Naive B cell (primary cell): ENCODE measurements at places on chromosomes 3 and 15.

- no peak for DNase-seq
Measured at GRCh38 chr3:20280257-20280656, 94.3 kb upstream of the SGO1 start.

- peak; percentile 63 for DNase-seq
Measured at GRCh38 chr3:125055913-125056745, at the start of gene HEG1. Gene HEG1 (minus strand): TSS chr3:125055997. CDS start chr3:125055890, 107 bp downstream.

DNA sequence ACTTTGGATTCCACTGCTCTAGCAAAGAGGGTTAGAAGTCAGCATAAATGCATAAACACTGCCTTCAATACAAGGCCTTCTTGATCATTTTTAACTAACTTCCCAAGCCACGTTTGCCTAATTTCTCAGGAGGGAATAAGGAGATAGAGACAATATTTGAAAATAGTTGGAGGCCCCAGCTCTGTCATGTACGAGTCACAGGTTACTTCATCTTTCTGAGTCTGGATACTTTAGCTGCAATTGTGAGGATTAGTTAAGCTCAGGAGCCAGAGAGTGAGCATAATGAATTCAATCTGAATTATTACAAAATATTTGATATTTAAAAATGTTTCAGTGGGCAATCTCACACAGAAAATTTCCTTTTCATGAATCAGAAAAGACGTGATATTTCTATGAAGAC, 298.9 kb downstream of the SHOX2 start:
- no peak for DNase-seq

DNA sequence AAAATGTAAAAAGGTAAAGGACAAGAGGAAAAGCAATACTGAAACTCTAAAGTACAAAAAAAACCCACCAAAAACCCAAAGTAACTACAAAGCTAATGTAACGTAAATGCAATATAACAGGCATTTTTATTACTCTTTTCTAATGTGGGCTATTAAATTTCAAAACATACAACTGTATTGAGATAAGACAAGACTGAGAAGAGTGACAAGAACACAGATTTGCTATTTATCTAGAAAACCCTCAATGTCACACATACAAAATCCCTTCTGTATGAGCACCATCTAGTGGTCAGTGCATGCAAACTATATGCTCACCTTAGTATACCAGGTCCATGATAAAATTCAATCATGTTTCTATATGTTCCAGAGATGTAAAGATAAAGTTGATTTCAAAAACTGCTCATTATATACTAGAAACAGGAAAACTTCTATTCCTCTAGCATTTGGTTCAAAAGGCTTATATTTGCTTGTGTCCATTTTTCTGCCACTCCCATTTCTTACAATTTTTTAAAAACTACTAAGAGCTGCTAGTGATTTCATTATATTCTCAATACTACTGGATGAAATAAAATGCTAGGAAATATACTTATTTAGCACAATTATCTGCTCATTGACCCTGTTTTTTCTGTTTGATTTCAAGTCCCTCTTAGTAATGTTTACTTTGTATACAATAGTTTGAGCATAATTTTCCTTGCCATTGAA, 111.4 kb downstream of the DLG1 start:
- DNase-seq, result peak; percentile 41

GRCh38 chr15:36737430-36737891, 158.0 kb downstream of the CDIN1 start:
- DNase-seq, result no peak
